Stimulated activated CD4-positive, alpha-beta T cell treated with anti-CD3 and anti-CD28 coated beads, TNF-alpha, amount 100 ng/mL, for 48 hours (primary cell): ENCODE measurements at places on chromosomes 12 and 14.

DNA sequence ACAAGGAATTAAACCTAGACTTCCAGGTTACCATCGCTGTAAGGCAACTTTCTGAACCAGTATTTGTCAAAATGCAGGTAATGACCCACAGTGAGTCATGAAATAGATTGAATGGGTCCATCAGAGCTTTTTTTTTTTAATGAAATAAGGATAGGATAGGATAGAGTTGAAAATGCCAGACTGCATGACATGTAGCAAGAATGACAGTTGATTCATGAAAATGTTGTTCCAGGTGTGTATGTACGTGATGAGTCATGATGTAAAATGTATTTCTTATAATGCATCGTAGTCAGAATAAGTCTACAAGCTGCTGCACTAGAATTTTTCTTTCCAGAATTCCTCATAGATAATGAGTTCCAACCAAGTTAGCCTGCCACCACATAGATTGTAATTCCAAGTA lies 184.4 kb upstream of the BCL2L14 start:
- no peak for DNase-seq

DNA sequence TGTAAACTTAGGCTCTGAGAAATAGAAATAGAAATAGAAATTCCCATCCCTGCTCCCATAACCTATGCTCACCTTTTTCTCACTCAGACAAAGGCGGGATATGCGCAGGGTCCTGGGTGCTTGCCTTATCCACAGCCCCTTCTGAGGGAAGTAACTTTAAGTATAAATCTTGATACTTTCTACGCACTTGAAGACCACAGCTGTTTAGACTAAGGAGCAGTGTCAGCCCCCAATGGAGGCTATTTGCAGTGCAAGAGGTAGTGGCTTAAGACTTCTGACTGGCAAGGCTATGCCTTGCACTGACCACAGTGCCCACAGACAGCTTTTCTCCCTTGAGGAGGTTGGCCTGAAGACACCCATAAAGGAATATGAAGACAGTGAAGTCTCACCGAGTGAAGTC lies 35.2 kb downstream of the ASCL1 start:
- no peak for DNase-seq

DNA sequence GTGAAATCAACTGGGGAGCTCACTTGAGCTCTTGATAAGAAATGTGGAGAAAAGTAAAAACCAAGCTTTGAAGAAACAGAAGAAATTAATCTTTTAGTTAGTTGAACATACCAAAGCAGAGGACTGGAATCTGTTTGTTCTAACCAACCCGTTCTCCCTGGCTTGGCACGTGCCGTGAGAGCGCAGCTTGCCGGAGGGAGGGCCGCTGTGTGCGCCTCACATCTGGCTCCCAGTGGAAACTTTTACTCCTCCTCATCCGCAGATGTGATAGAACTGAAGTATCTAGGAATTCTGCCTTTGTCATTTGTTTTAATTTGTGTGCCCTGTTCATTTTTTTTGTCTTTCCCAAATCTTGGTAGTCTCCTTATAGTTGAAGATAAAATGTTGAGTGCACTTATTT lies 64.9 kb downstream of the DDX51 start:
- DNase-seq: no peak

- no peak for DNase-seq
Measured at GRCh38 chr14:67533754-67534085, 630 bp downstream of the PLEKHH1 start.

DNA sequence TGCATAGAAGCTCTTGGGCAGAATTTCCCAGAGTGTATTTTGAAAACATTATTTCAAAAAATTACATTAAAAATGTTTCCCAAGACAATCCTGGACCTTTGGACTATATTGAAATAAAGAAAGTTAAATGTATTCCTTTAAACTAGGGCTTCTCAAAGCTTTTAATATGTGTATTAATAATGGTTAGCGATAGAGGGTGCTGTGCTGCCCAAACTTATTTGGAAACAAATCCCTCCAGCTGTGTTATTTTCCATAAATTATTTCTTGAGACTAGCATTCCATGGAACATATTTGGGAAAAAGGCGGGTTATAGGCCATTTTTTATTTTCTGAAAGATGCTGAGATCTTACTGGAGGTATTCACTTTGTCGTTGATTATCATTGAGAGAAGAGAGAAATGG lies 397.8 kb upstream of the MIS18BP1 start:
- DNase-seq: no peak

DNA sequence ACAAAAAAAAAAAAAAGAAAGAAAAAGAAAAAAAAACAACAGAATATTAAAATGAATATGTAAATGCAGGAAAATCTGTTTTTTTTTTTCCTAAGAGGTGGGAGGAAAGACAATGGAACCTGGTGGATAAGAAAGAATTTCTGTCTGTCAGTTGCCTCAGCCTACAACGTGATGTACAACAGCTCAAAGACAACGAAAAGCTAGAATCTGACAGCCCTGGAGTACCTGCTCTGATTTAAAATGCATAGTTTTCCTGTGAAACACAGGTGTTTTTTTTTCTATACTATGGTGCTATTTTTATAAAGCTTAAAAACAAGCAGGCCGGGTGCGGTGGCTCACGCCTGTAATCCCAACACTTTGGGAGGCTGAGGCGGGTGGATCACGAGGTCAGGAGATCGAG lies 30.0 kb upstream of the ULK1 start:
- no peak for DNase-seq

DNA sequence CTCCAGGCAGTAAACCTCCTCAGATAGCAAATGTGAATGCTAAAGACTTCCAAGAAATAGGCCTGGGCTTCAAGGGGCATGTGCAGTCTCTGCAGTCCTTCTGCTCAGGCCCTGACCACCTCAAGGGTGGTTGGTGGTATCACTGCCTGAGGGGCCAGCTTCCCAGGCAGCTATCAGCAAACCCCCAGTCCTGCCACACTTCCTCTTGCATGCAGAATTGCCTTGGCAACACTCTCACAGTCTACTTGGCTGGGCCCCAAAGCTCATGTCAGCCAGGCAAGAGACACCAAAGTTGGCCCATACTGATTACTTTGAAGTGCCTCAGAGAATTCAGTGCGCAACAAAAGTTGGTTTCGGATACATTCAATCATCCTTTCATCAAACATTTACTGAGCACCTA lies 3.5 kb upstream of the ASB8 start:
- DNase-seq: no peak

DNA sequence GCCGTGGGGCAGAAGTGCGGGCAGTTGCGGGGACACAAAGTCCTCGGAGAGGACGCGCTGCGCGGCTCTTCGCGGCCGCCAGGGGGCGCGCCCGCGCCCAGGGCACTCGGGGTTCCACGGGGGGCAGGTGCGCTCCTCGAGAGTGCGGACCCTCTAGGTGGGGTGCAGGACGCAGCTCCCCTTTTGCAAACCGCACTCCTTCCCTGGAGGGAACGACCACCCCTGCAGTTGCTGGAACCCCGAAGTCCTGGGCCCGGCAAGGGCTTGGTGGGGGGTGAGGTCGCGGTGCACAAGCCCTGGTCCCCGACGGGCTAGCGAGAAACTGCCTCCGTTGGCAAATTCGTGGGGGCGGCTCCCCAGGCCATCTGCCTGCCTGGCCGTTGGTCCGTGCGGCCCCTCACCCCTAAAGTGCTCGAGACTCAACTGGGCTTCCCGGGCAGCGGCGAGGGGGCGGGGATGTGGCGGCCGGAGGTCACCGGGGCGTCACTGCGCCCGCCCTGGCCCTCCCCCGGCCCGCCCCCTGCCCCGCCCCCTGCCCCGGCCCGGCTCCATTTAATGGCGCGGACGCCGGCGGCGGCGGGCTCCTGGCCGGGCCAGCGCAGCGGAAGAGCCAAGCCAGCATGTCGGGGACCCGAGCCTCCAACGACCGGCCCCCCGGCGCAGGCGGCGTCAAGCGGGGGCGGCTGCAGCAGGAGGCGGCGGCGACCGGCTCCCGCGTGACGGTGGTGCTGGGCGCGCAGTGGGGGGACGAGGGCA lies at the start of gene ADSS1:
Gene ADSS1 (plus strand): TSS at position 579 of the 756 bp plus-strand sequence. CDS start 42 bp downstream, at position 621.
- peak; percentile 48 for DNase-seq

- DNase-seq: no peak
Measured at GRCh38 chr14:89267163-89267562, 149.9 kb downstream of the FOXN3 start.
